Activated CD4-positive, alpha-beta T cell treated with anti-CD3 and anti-CD28 coated beads for 4 hours (primary cell): ENCODE measurements at places on chromosomes 3 and 15.
A peak's percentile ranks its signal among the peaks of the same experiment; 100 is the strongest.

- no peak for DNase-seq
Measured at GRCh38 chr3:77191640-77192039, 151.7 kb downstream of the ROBO2 start.

DNA sequence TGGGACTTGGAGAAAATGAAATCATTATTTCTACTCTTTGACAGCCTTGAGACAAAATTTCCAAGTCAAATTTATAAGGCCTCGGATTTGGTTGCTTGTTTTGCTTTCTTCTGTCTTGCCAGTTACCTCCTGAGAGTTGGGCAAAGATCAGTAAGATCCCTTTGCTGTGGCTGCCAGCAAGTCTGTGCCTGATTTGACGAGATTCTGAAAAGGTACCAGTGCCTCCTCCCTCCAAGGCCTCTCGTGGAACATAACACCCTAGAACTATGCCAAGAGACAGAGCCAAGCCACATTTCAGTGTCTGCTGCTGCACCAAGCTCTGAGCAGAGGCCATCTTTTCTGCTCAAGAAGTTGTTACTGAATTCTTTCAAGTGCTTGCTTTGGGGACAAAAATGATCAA lies 61.0 kb downstream of the GTPBP8 start:
- no peak for DNase-seq

- no peak for DNase-seq
Measured at GRCh38 chr3:4162096-4162495, 141.1 kb upstream of the SETMAR start.

- no peak for DNase-seq
Measured at GRCh38 chr15:80099241-80099640, 39.8 kb downstream of the ZFAND6 start.

GRCh38 chr15:59298225-59298853 lies 74.3 kb downstream of the MYO1E start:
- DNase-seq = peak; percentile 27

DNA sequence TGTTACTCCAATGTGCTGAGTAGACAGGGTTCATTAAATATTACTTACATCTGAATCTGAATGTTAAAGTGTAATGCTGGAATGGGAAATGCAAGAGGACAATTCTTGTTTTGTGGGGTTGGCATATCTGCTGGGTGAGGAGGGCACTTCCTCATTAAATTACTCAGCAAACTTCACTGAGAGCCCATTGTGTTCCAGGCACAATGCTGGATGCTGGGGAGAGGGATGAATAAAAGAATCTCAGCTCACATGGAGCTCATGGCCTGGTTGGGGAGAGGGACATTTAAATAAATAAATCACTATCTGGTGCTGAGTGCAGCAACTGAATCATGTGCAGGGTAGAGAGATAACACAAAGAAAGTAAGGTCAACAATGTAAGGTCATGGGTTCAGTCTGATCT lies 199.2 kb upstream of the CFAP20DC start:
- no peak for DNase-seq

GRCh38 chr15:26049900-26050657 lies 187.0 kb upstream of the ATP10A start:
- DNase-seq = no peak

DNA sequence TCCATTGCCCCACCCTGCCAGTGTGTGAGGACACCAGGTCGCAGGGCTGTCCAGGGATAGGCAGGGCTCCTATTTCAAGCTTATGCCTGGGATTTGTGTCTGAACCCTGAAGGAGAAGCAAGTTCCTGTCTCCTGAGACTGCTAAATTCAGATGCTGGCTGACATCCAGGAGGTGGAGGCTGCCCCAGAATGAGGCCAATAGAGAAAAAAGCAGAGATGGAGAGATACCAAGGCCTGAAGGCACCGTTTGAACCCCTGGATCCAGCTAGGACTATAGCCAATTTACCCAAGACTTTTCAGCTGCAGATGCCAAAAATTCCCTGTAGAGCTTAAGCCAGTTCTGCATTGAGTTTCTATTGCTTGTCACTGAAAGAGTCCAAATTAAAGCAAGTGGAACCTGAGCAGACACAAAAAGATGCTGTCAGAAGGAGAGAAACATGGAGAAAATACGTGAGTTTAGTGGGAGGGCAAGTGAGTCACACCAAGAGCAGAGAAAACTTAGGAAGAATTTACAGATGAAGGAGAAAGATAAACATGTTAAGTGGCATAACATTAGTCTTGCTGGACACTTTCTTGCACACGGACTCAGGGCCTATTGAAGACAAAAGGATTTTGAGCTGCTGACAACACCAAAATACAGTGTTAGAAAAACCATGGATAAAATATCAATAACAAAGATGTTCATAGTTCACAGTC lies 148.6 kb downstream of the CNTN3 start:
- no peak for DNase-seq

- no peak for DNase-seq
Measured at GRCh38 chr3:154970797-154971196, 109.3 kb upstream of the MME start.

GRCh38 chr3:19901337-19901736 lies 32.7 kb downstream of the EFHB start:
- DNase-seq = no peak

DNA sequence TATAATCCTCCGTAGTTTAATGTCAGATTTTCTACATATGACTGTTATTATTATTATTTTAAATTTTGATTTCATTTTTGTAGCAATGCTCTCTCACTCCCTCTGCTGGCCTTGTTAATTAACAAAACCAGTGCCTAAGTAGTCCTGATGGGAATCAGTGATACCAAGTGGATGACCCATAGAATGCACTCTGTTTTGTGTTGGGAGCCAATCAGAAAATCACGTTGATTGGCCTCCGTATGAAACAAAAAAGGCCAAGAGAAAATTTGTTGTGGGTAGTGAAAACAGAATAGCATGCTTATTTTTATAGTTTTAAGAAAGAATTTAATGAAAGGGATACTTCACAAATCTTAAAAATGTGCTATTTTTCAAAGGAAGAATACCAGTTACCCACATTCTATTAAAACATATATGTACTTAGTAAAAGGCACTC lies 34.4 kb upstream of the MEIS2 start:
- DNase-seq = no peak

GRCh38 chr15:36755341-36756000 lies 176.0 kb downstream of the CDIN1 start:
- DNase-seq = no peak

- DNase-seq = no peak
Measured at GRCh38 chr15:76380249-76380648, 43.7 kb downstream of the ISL2 start.

DNA sequence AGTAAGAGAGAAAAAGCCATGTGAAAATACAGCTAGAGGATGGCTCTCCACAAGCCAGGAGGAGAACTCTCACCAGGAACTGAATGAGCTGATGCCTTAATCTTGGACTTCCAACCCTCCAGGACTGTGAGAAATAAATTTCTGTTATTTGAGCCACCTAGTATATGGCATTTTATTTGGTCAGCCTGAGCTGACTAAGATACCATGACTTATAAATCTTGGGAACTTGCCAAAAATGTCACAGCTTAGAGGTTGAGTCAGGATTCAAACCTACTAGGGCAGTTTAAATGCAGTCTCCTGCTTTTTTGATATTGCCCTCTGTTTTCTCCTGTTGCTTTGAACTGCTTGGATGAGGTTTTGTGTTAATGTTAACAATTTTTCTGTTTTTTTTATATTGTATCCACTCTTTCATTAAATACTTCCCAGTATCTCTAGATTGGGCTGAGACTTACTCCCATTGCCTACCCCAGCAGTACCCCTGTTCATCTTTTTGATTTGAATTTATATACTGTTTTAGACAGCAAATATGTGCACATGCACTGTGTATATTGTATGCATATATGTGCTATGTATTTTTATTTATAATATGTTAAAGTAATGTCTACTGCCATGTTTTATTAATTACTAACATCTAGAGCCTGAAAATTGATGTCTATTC lies 1223.2 kb downstream of the OTOL1 start:
- no peak for DNase-seq

DNA sequence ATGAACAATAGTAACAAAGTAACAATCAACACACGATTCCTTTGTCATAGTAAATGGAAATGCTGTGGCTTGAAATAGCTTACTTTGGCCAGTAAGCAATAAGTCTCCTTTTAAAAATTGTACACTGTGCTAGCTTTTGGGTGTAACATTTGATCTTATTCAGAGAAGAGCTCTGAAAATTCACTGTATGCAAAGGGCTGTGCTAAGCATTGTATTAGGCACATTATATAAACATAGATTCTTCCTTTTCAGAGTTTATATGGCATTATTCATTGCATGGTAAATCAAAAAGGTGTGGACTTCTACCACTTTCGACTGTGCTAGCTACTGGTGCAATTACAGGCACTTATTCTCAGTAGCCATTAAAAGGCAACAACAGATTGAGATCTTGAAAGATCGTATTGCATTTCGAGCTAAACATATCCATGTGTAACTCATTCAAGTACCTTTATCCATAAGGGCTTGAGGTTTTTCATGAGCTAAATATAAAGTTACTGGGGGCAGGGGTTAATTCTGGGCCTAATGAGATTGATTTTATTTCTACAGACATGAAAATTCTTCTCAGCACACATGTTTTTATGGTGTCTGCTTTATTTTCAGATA lies 246.8 kb downstream of the NR1D2 start:
- no peak for DNase-seq

- DNase-seq = no peak
Measured at GRCh38 chr3:132874701-132875100, 152.5 kb upstream of the NPHP3 start.

DNA sequence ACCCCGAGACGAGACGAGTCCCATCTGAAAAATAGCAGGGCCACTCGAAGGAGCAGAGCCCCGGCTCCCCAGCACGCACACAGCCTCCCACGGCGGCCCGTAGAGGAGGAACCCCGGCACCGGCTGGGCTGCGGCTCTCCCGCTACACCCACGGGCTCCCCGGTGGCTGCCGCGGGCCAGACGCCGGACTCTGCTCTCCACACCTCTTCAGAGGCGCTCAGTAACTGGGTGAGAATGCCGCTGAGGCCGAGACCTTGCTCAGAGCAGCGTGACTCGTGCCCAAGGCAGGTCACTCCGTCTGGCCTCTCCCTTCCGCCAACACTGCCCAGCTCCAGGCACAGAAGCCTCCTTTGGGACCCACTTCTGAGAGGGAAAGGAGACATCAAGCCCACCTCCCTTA lies 34.4 kb downstream of the TNK2 start:
- no peak for DNase-seq

- DNase-seq = no peak
Measured at GRCh38 chr3:187960820-187961219, 193.1 kb upstream of the LPP start.

DNA sequence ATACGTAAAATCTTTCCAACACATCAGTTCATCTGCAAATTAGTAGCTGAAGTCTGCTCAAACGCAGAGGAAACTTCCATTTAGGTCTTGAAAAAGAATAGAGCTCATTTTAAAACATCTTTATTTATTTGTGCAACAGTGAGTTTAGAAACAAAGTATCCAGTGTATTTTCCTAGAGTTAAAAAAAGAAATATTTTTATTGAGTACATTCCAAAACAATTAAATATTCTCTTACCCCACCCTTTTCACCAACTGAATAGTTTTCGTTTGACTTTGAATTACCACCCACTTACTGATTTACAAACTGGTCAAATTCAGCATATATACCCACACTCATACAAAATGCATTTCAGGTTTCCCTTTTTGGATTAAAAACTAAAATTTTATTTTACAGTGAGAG lies 104.7 kb downstream of the ZBTB20 start:
- DNase-seq = no peak

GRCh38 chr3:11532931-11533391 lies 110.8 kb downstream of the VGLL4 start:
- DNase-seq = no peak

DNA sequence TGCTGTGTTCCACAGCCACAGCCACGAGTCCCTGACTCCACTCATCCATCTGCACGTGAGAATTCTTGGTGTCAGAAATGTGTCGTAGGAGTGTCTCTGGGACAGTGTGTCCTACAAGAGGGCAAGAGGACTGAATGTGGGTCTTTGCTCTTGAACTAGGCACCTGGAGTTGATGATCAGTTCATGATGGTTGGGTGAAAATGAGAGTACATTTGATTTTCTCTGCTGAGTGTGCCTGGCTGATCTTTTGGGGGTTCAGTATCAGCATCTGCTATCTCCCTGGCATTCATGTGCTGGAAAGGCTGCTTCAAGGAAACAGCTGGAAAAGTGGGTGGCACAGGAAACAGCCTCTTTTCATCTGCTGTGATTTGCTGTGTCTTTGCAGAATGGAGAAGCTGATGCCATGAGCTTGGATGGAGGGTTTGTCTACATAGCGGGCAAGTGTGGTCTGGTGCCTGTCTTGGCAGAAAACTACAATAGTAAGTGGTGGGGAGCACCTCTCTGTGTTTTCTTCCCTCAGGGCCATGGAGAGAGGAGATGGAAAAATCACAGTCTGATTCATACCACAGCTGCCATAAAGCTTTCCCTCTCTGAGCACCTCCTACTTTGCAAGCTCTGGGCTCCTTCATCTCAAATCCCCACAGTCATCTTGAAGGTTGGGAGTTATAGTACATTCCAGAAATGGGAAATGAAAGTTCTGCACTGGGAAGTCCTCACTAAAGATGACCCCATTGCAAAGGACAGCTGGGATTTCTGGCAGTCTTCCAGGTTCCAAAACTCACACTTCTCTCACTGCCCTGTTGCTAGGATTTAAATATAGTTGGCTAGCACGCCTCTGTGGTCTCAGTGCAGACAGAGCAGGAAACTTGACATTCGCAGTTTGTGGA lies 17.8 kb downstream of the TF start:
- no peak for DNase-seq

DNA sequence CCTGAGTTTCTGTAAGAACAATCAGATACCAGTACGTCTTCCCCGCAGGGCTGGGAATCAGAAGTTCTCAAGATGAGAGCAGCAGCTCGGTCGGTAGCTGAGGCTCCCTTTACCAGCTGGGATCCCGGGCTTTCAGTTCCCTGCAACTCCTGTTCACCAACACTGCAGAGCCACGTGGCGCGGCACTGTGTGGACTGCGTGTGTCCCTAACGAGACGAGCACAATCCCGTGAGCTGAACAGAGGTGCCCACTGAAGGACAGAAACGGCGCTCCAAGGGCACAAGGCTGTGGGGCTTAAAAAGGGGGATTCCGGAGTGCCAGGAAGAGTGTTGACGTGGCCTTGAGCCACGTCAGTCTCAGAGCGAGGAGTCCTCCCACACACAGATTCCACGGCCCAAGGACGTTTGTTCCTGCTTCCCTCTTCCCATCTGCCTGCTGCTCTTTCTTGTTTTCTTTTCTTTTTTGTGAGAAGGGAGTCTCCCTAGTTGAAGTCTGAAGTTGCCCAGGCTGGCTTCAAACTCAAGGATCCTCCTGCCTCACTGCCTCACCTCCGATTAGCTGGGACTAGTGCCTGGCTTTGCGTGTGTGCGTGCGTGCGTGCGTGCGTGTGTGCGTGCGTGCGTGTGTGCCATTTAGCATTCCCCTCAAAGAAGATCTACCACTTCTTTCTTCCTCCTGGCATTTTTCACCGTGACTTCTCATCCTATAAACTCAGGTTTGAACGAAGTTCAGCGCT lies 37.1 kb upstream of the RPL35A start:
- DNase-seq = no peak

DNA sequence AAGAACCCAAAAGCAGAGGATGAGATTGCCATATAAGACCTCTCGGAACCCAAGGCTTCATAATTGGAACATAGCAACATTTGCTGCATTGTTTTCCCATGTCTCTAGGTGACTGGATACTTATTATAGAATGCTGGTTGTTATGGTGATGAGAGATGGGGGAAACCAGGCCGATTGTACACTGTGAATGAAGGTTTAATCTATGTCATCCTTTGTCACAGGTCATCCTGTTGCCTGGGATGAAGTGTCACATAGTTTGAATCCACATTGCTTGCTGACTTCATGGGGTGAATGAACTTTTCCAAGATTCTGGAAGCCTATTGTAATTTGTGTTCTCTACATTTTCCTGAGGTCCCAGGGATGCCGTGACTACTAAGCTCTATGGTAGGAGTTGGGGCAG lies 41.8 kb downstream of the CLEC3B start:
- DNase-seq = no peak
